ENCODE measurements at places on chromosomes 1 and 21.
A peak's percentile ranks its signal among the peaks of the same experiment; 100 is the strongest.

- no peak for DNase-seq
Measured at GRCh38 chr1:23931491-23931880, 18.3 kb upstream of the CNR2 start.

GRCh38 chr1:180632326-180633056 lies 669 bp downstream of the XPR1 start:
- DNase-seq = peak; percentile 75

GRCh38 chr1:36728846-36729245 lies 246.1 kb upstream of the CSF3R start:
- no peak for DNase-seq

DNA sequence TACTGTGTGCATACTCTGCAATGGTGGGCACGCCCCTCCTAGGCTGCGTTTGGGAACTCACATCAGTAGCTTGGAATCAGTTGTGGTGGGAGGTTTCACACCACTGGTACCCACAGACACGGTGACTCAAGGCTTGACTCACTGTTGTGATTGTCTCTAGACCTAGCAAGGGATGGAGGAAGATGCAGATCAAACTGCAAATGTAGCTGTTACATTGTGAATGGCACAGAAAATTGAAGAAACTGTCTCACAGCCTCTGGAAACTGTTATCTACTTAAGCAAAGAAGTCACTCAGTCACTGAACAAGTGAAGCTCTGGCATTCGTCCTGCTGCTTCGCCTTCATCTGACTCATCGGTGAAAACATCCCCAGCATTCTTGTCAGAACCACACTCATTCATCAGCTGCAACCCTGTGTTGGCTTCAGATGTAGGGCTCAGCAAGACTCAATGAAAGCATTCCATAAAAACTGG lies 59.5 kb downstream of the POFUT2 start:
- DNase-seq = peak; percentile 52

GRCh38 chr1:206754011-206754410 lies 16.6 kb upstream of the IL19 start:
- no peak for DNase-seq

- DNase-seq = no peak
Measured at GRCh38 chr1:5516756-5517155, 475.5 kb downstream of the NPHP4 start.

DNA sequence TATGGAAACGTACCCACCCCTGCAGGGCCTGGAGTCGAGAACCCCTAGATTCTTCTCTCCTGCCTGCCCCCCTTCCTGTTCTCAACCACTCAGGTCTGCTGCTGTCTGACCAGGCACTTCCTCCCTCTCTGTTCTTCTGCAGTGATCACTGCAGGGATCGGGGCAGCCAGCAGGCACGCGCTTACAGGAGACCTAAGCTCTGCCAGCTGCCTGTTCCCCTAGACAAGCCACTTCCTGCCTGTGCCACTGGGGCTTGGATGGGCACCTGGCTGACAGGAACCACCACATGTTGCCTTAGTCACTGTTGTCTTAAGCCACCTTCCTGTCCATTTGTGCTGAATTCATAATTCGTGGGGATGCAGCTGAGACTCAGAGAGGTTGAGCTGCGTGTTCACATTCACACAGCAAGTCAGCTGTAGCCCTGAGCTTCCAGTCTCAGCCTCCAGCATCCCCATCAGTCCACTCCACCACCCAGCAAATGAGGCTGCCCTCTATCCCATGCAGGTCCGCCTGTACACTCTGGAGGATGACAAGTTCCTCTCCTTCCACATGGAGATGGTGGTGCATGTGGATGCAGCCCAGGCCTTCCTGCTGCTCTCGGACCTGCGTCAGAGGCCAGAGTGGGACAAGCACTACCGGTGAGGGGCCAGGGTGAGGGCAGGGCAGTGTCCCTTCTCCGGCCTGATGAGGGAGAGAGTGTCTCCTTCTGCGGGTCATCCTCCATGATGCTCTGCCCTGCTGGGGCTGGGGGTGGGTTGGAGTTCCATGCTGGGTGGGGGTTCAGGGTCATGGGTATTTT lies 18.6 kb downstream of the FAM151A start:
- peak; percentile 55 for DNase-seq

GRCh38 chr1:155396874-155397476 lies 76.3 kb downstream of the RUSC1 start:
- DNase-seq = no peak

- no peak for DNase-seq
Measured at GRCh38 chr1:234527346-234527745, 48.4 kb upstream of the TARBP1 start.

DNA sequence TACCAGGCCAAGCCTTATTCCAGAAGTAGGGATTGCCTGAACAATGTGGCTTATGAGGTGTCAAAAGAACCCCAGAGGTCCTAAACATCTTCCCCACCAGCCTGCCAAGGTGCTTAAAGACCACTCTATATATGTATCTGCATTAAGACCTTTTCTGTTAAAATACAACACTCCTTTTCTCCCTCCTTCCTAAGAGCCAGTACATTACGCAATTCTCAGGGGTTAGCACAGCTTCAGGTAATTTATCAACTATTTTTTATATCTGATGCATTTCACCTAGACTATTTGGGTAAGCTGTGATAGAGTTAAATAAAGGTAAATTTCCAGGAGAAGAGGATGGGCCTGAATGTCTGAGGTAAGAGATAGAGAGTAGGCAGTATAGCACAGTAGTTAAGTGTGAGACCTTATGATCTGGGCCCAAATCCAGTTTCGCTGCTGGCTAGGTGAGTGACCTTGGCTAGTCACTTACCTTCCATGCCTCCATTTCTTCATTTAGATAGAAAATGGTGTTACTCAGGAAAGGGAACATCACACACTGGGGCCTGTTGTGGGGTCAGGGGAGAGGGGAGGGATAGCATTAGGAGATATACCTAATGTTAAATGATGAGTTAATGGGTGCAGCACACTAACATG lies 5.1 kb upstream of the CCN1 start:
- DNase-seq = no peak

DNA sequence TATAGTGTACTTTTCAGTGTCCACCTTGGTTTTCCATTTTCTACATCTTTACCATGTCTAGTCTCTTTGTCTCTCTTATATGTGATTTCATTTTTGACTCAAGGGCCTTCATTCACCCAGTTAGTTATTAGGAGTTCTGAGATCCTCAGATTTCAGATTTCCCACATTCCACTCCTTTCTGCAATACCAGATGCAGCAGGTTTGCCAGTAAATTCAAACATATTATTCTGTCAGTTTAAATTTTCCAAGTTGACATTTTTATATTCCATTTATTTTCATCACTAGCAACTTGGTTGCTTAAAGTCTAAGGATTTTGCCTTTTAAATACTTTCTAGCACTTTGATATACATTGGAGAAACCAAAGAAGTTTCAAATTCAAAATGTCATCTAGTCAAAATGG lies 42.4 kb downstream of the ABL2 start:
- no peak for DNase-seq

GRCh38 chr1:56387071-56387740 lies 192.2 kb downstream of the PLPP3 start:
- no peak for DNase-seq

DNA sequence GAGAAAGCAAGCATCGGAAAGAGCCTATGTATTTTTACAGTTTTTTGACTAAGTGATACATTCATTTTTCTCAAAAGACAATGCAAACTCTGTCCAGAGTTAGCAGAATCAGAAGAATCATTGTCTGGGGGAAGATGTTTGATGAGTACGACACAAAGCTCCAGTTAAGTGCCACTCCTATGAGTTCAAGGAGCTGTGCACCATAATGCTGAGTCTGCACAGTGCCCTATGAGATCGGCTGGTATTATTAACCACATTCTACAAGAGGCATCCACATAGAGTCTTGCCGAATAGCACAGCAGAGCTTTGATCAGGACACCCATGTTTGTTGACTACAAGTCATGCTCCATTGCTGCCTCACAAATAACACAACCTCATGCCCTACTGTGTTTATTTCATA lies 54.9 kb upstream of the RAP1GAP start:
- DNase-seq = no peak

DNA sequence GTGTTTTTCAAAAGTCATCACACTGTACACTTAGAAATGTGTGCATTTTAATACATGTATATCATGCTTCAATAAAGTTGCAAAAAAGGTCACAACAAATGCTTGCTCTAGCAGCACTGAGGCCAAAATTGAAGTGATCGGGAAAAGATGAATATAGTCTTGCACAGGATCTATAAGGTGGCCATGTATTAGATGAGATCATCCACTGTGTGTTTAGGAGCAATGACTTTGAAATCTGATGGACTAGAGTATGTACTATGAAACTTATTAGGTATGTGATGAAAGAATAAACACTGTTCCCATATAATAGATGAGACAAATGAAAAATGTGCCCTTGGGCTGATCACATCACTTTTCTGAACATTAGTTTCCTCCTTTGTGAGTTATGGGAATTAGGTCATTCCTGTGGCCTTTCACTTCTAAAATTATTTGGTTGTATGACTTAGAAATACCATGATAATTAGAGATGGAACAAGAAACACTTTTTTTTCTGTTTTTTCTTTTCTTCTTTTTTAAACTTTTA lies 984.6 kb downstream of the ADGRL2 start:
- DNase-seq = no peak

GRCh38 chr1:200409203-200409760 lies 554 bp downstream of the ZNF281 start:
- peak; percentile 60 for DNase-seq

DNA sequence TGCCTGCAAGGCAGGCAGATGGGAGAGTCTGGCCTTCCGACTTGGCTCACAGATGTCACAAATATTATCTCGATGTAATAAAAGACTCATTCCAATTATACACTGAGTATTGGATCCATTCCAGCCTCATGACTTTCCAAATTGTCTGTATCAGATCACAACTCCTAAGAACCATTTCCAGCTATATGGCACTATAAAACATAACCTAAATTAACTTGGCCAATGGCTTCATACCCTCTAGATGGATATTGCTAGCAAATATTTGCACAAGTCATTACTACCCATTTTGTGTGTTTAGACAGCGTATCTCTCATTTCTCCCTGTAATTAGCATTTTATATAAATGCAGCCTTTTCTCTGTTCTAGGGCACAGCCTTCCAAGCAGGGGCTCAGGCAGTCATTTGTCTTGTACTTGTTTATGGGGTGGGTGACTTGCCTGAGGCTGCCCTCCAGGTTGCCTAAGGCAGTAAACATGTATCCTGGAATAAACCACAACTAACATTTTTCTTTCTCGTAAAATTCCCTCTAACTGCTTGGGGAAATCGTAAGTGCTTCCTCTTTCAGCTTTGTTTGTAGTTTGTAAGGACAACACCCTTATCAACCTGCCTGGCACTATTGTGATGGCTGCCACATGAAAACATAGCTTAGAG lies 70.6 kb upstream of the KCNJ6 start:
- no peak for DNase-seq

DNA sequence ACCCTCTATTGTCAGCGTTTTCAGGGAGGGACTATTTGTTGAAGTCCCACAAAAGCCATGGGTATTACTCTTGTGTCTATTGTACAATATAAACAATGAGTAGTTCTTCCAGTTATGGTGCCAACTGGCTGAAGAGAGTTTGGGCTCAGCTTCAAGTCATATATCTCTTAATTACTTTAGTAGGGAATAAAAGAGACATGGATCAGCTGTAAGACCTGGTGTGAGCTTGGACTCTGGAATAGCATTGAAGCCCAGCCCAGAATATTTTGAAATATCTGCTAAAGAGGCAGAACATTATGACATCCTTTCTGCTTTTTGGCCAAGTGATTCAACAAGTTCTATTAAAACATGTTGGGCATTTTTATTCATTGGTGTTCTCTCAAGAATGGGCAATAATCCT lies 224.9 kb downstream of the BACH1 start:
- no peak for DNase-seq

DNA sequence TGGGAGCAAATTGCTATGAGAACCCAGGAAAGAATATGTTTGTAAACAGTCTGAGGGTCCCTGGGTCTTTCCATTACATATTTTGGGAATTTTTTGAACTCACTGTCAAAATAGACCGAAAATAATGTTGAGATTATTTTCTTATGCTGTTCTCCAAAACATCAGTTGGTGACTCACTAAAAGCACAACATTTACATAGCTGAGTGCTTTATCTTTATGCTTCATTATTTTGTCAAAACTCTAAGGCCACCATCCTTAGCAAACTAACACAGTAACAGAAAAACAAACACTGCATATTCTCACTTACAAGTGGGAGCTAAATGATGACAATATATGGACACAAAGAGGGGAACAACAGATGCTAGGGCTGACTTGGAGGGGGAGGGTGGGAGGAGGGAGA lies 459.3 kb downstream of the ADGRL2 start:
- no peak for DNase-seq

Data from activated naive CD4-positive, alpha-beta T cell treated with anti-CD3 and anti-CD28 coated beads, Interleukin-2, amount 10 ng/mL, durations not matched to agents 7 days and 5 days (primary cell).